GM12864 (cell line): ENCODE measurements at places on chromosomes 16 and 17.

DNA sequence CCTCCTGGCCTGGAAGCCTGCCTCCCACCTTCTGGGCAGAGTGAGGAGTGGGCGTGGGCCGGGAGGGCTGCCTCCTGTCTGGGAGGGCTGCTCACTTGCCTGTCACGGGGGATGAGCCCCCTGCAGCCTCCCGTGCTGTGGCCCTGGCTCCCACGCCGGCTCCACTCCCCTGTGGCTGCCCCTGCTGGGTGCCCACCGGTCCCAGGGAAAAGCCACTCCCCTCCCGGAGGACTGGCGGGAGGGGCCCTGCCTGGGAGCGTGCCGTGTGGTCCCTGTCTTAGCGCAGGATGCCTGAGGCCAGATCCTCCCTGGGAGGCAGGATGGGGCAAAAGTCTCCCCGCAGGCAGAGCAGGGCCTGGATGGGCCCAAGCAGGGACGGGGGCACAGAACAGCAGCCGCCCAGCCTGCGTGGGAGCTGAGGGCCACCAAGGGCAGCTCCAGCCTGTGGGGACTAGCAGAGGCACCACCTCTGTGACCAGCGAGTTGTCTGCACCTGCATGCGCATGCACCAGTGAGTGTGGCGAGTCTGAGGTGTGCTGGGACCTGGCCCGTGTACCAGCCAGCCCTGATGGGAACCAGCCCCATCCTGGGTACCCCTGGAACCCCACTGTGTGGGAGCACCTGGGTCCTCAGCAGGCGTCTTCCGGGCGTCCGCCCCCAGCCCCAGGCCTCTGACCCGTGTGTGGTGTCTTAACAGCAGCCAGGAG lies 339.9 kb downstream of the SEC14L1 start:
- no peak for DNase-seq

- DNase-seq: no peak
Observed at GRCh38 chr17:8708025-8708461, 36.6 kb downstream of the CCDC42 start.

GRCh38 chr16:73126525-73126853 lies 78.6 kb upstream of the ZFHX3 start:
- DNase-seq: no peak

GRCh38 chr17:72271603-72272002 lies 150.8 kb downstream of the SOX9 start:
- DNase-seq: no peak

DNA sequence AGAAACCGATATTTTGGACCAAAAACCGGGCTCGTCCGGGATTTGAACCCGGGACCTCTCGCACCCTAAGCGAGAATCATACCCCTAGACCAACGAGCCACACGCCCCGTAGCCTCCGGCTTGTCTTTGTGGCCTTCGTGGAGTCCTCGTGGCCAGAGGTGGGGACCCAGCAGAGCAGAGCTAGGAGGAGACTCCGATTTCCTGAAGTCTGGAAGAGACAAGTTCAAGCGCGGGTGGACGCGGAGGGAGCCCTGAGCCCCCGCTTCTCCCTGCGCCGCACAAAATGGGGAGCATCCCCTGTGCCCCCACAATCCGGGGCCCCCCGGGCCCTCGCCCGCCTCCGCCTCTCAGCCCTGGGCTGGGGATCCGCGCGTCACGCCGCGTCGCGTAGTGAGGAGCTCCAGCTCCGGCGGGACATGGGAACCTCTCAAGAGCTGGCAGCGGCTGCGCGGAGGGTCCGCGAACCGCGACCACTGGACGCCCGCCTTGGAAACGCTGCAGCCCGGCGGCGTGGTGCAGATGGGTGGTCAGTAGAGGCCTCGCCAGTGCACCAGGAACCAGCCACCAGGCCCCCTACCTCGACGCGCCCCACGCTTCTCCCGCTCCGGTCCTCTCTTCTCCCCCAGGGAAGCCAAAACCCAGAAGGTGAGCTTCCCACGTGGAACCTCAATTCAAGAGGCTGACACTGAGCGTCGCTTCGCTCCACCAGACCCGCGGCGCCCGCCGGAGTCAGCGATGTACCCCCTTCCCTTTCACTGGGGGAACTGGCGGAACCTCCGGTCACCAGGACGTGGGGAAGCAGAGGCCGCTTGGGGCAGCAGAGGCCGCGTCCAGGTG lies 5.2 kb upstream of the OR1F1 start:
- no peak for DNase-seq

DNA sequence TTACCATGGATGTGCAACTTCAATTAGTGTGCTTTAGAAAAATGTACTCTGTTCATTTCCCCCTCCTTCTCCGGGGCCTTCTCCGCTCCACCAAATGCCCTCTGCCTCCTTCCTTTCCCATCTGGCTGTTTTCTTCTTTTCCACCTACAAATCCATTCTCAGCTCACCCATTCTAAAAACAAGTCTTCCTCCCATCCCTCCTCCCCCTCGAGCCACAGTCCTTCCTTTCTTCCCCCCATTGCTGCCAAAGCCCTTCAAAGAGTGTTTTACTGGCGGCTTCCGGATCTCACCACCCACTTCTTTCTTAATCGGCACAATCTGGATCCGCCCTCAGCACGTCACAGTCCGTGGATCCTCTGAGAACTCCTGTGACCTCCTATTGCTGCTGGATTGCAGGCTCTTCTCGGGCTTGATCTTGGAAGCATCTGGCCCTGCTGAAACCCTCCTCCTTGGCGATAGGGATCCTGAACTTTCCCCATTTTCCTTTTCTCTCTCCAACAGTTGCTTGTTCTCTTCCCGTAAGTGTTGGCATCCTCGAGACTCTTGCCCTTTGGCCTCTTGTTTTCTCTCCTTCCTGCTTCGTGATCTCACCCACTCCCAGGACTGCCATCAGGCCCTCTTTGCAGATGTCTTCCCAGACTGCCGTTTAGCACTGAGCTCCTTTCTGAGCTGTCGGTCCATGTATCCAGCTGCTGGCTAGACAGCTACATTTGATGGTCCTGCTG lies 36.0 kb upstream of the FBXO47 start:
- DNase-seq: no peak

- no peak for DNase-seq
Observed at GRCh38 chr17:74234486-74234885, 21.1 kb downstream of the TTYH2 start.

DNA sequence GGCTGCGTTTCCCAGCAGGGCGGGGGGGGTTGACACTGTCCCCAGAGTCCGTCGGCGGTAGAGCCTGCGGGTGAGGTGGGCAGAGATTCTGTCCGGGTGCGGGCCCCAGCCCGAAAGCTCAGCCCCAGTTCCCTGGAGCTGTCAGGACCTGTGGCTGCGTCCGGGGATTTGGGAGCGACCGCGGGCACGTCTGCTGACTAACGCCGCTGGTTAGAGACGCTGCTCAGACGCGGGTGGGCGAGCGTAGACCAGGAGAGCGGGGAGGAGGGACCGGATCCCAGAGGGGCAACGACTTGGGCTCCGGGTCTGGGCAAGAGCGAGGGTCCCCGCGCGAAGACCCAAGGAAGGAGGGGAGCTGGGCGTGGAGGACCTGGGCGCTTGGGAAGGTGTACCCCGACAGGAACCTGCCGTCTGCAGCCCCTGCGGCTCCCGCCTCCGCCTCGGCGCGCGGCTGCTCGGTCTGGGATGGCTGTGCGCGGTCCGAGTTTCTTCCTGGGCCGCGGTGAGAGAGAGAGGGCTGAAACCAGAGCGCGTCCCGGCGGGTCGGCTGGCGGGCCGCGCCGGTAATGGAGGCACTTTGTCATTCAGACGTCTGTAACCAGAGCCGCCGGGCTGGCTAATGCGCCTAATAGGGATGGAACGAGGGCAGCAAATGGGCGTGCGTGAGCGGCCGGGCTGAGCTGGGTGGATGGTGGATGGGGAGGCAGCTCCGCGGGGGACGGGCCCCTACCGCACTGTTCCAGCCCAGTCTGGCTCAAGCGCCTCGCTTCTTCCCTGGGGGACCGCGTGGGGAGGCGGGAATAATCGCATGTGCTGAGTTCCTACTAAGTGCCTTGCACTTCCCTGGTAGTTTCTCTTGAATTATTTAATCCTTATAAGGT lies 2.3 kb downstream of the NGFR start:
- DNase-seq: no peak

GRCh38 chr17:13485327-13485726 lies 116.4 kb downstream of the HS3ST3A1 start:
- no peak for DNase-seq

- no peak for DNase-seq
Observed at GRCh38 chr17:7557775-7558543, 591 bp upstream of the TNFSF13 start.

GRCh38 chr16:14586637-14587305 lies 43.3 kb downstream of the PARN start:
- no peak for DNase-seq

DNA sequence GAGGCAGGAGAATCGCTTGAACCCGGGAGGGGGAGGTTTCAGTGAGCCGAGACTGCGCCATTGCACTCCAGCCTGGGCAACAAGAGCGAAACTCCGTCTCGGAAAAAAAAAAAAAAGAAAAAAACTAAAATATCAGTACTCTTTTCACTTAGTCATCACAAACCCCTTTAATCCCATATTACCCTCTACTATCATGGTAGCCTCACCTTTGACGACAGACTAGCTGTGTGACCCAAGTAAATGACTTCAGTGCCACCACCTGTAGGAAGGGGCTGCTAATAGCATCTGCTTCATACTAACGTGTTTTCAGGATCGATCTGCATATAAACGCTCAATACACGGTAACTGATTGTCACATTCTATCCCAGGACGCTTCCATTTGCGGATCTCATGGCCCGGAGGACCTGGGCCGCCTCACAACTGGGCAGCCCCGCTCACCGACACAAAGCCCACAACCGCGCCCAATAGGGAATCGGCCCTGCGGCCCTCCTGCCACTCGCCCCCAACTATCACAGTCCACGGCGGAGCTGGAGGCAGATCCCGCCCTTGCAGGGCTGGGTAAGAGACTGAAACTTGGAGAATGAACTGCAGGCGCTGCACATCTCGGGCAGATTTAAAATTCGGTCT lies 1.1 kb upstream of the ZNF263 start:
- DNase-seq: no peak

DNA sequence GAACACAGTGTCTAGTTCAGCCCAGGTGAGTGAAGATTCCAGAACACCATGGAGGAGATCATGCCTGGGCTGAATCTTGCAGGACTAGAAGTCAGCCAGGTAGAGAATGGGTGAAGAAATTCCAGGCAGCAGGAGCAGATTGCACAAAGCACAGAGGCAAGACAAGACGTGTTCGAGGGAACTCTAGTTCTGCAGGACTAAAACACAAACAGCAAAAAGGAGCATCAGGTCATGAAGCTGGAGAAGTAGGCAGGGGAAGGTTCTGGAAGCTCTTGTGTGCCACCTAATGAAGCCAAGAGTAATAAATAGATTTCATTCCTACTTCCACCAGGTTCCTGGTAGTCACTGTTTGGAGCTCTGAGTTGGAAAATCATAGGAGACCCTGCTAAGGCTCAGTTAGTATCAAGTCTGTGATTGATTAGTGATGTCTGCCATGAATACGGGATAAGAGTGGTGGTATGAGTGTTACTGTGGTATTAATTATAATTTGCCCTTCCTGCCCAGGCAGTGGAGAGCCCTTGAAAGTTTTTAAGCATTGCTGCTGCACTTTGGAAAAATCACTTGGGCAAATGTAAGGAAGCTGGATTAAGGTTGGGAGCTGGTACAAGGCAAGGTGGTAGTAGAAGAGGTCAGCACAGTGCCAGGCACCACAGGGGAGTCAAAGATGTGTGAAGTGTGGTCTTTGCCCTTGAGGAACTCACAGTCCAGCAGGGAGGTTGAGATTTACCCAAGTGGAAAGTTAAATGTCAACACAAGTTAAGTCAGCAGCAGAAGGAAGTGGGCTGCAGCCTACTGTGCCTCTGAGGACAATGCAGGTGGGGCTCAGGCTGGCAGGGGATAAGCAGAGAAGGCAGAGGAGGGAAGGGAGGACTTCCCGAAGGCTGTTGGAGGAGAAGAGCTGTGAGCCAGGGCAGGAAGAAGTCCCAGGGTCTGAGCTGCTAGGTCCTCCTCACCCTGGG lies 13.5 kb upstream of the FOXN1 start:
- DNase-seq: no peak

DNA sequence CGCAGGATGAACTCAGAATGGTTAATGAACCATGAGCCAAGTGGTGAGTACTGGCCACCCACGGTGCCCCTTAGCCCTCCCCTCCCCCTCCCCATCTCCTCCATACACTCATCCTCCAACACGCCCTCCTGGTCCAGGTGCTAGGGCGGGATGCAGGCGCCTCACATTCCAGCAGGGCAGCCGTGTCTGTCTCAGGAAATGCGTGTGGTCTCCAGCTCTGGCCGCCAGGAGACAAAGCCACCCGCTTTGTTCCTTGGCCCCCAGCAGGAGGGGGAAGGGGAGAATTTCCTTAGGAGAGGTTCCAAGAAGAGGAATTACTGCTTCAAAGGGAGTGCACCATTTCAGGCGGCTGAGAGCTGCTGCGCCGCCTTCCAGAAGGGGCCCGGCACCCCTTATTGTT lies 29.7 kb upstream of the RMI2 start:
- DNase-seq: no peak

DNA sequence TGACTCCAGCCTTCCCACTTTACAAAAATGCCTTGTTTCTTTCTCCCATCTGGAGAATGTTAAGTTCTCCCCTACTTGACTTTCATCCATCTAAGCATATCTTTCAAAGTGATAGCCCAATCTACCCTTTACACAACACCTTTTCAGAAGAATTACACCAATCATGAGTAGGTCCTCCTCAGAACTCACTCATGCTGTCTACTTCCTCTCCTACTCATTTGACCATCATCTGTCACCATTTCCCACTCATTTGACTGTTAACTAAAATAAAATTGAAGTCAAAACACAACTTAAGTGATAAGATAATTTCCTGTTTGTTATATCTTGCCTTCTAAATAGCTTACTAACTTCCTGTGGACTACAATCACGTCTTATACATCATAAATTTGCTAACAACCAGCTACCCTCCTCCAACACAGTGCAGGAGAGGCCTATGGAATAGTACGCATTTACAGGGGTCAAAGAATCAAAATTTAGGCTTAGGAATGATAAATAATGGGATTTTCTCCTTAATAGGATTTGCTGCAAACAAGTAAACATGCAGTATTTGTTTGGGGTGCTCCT lies 16.1 kb downstream of the KCNJ16 start:
- no peak for DNase-seq

DNA sequence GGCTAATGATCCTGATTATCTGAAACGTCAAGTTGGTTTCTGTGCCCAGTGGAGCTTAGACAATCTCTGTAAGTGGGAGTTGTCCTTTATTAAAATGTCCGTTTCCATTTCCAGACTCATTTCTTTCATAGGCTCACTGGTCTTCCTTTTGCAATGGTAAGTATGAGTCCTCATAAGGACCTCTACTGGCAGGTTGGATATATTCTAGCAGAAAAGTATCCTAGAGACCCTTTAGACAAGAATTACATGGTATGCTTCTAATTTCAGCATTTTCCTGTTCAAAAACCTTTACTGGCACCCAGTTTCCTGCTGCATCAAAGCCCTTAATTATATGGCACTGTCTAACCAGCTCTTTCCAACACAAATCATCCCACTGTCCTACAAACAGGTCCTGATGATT lies 28.1 kb upstream of the ARL2BP start:
- no peak for DNase-seq

- no peak for DNase-seq
Observed at GRCh38 chr16:89095491-89095951, 1.9 kb downstream of the ACSF3 start.

- no peak for DNase-seq
Observed at GRCh38 chr17:17904166-17905035, 67.6 kb upstream of the SREBF1 start.

- no peak for DNase-seq
Observed at GRCh38 chr17:40373324-40373723, 8.8 kb upstream of the GJD3 start.

- DNase-seq: no peak
Observed at GRCh38 chr16:14148016-14148415, 76.9 kb downstream of the MRTFB start.

- no peak for DNase-seq
Observed at GRCh38 chr17:60106340-60107059, 27.8 kb upstream of the HEATR6 start.

- DNase-seq: no peak
Observed at GRCh38 chr17:57313097-57313835, 56.9 kb downstream of the MSI2 start.
